ENCODE measurements at places on chromosomes 11 and 22.

DNA sequence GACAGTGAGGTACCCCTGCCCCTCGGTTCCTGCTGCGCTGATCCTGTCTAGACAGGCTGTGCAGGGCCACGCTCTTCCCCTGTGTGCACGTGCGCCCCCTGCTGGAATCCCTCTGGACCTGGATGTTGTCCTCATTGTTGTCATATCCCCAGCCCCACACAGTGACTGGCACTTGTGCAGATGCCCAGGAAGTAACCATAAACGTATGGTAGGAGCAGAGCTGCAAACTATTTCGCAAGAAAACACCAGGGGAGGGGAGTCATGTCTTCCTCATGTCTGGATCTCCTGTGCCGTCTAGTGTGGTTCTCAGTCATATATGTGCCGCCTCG is 114.7 kb downstream of the CRYBB2 start:
- DNase-seq, result no peak

GRCh38 chr11:16607675-16608644 is 130.5 kb upstream of the C11orf58 start:
- DNase-seq, result no peak

GRCh38 chr11:45390407-45390806 is 104.3 kb upstream of the SYT13 start:
- DNase-seq, result no peak

GRCh38 chr11:93209466-93209865 is 11.7 kb upstream of the SLC36A4 start:
- no peak for DNase-seq
